ENCODE measurements at places on chromosomes 4 and X. TPM values are rescaled to one million over a fixed set of nuclear protein-coding genes. Genes with fewer than 3 reads are reported as not detected.

Gene RAB9B
- 1.5 TPM for total RNA-seq

DNA sequence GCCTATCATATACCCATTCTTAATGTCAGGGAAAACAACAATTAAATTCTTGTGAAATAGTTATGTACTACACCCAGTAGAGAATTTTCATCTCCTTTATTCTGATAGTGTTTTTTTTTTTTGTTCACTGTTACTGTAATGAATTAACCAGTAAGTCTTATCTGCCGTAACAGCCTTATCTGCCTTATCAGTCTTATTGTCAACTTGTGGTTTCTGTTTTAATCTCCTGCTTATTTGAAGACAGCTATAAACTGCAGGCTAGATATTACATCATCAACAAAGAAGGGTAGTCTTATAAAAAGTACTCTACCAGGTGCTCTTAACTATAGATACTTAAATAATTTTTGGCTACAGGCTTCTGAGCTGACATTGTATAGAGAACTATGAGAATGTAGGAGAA is 79.5 kb downstream of the MAGEB5 start:
- DNase-seq: no peak

Gene JAKMIP1
- total RNA-seq: not detected

Gene HMGN5
- 0.29 TPM for total RNA-seq

GRCh38 chrX:46531442-46531841 is 13.8 kb downstream of the ZNF674 start:
- DNase-seq: no peak

DNA sequence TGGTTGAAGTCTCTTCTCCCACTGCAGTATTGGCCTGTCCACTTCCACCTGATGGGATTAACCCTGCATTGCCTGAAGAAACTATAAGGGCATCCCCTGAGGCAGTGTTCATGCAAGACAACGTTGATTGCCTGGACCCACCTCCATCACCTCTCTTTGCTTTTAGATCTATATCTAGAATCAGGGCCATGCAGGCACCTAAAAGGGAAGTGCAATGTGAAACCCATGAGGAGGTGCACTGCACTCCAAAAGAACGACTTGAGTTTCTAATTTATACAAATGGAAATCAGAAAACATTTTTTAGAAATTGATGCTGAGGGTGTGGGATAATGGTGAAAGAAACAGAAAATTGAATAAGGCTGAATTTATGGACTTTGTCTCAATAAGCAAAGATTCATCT is 694.4 kb downstream of the TRAM1L1 start:
- DNase-seq: no peak

- no peak for DNase-seq
Observed at GRCh38 chr4:61443813-61444510, 243.8 kb downstream of the ADGRL3 start.

GRCh38 chr4:85180533-85180932 is 214.0 kb upstream of the WDFY3 start:
- no peak for DNase-seq

Data from glomerular endothelial cell (primary cell).